ENCODE measurements at places on chromosomes 3 and 15. TPM values are rescaled to one million over a fixed set of nuclear protein-coding genes. Genes with fewer than 3 reads are reported as not detected.

The TMEM41A gene
- 20.3 TPM for polyA plus RNA-seq

The CD276 gene
- polyA plus RNA-seq: 104 TPM

The APOD gene
- 3.7 TPM for polyA plus RNA-seq

The STX19 gene
- not detected for polyA plus RNA-seq

The ZKSCAN7 gene
- polyA plus RNA-seq: 3.1 TPM

The CSK gene
- 11.0 TPM for polyA plus RNA-seq

The CACNA2D3 gene
- polyA plus RNA-seq: 0.39 TPM

The AMIGO3 gene
- 0.25 TPM for polyA plus RNA-seq

DNA sequence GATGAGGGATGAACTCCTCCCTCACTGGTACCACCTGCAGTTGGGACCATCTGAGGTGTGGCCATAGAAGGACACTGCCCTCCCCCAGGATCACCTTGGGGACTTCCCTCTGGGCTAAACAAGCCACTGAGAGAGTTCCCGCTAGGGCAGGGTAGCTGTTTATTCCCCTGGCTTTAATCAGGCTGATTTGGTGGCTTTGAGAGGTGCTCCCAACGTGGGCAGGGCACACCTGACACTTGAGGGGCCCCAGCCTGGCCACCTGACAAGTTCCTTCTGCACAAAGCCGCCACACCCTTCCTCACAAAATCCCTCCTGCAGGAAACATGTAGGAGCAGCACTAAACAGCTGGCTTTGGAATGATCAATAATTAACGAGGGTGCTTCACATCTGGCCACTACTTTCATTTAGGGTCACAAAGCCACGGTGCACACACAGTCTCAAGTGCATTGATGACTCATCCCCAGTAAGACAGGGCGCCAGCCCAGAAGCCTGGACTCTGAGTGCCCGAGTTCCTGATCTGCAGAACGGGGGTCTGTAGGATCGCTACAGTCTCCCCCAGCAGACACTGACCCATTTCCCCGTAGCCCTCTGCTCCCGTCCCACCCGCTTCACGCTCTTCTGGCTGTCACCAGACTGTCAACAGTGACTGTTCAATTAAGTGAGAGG, 75.1 kb downstream of the ATP10A start:
- DNase-seq: peak; percentile 93

- peak; percentile 57 for DNase-seq
These were observed 61.7 kb downstream of the SCN11A start for GRCh38 chr3:38989917-38990510.

- no peak for DNase-seq
These were observed 293.9 kb downstream of the TUSC7 start for GRCh38 chr3:117003501-117003900.

DNA sequence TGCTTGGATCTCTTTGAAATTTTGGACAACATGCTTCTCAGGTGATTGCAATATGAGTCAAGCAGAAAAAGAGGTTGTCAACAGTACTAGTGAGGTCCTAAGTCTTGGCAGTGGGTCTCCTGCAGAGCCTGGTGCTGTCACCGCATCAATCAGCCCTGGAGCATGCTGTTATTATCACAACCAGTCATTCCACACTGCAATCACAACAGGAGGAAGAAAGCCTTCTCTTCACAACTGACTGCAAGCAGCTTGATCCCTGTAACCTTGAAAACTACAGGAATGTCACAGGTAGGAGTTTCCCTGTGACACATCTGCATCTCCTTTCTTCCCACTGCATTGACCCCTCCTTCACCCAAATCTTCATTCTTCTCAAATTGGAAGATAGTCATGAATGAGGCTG, 451.1 kb upstream of the ATP11B start:
- DNase-seq: no peak

GRCh38 chr3:189355481-189356201, 183.9 kb downstream of the TPRG1 start:
- DNase-seq: peak; percentile 70

DNA sequence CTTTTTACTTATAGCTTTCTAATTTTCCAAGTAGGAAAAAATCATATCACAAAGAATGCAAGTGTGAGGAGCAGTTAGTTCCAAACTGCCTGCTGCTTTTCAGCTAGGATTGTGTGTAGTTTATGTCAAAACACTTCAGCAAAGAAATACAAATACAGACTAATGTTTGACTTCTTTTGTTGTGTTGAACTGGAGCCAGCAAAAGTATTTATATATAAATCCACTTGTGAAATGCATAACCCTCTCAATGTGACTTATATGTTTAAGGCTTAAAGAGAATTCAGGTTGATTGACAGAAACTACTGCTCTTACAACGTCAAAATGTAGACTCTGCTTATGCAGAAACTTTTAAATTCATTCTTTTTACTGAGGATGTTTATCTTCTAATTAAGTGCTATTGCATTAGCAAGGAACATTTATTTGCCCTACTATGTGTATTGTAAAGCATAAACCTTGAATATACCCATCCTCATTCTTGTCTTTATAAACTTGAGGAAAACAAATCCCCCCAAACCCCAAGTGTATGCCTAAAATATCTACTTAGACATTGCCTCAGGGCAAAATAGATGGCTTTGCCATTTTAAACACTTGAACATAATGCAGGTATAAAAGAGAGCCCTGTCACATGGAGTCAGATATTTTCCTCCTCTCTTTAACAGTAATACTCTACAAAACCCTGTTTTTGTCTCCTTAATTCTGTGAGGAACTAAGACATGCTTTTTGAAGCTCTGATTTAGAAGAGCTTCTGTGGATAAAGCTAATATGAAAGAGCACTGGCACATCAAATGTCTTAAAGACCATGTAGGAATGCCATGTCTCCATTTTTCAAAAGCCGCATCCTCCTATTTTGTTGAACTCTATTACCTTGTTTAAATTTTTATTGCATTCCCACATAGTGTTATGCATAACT, 302.8 kb upstream of the TBC1D5 start:
- DNase-seq: no peak

- no peak for DNase-seq
These were observed 80.6 kb downstream of the CLASP2 start for GRCh38 chr3:33637482-33637881.

DNA sequence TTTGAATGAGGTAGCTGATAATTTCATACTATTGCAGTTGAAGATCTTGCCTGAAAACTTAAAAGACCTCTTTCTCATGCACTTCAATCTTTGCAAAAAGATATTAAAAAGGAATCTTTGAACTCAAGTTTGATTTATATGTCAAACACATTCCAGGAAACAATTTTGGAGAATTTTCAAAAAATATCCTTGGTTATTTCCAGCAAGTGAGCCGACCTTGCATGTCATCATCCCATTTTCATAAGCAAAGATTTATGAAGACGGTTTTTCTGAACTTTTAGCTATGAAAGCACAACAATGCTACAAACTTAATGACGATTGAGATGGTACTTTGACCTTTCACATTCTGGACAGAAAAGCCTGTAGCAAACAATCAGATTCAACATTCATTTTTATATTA, 95.6 kb downstream of the RFX7 start:
- DNase-seq: no peak

- no peak for DNase-seq
These were observed 202.0 kb downstream of the FNDC3B start for GRCh38 chr3:172241405-172241804.

DNA sequence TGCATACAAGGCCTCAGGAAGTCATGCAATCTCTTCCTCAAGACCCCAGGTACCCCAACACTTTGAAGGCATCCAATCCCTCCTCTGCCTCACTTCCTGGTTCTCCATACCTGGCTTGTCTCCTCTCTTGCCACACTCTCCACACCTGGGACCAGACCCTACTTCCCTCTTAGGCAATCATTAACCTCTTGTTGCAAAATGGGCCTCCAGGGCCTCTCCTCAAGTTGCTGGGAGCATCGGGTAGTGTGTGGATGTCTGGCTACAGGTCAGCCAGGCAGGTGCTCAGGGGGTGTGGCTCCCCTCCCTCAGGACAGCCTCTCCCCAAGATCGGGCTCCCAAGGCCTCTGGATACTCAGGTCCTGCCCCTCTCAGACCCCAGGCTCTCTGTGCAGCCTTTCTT, 8.6 kb downstream of the PLA2G4E start:
- DNase-seq: no peak

- DNase-seq: no peak
These were observed 192.5 kb upstream of the LINGO1 start for GRCh38 chr15:77825252-77825542.

DNA sequence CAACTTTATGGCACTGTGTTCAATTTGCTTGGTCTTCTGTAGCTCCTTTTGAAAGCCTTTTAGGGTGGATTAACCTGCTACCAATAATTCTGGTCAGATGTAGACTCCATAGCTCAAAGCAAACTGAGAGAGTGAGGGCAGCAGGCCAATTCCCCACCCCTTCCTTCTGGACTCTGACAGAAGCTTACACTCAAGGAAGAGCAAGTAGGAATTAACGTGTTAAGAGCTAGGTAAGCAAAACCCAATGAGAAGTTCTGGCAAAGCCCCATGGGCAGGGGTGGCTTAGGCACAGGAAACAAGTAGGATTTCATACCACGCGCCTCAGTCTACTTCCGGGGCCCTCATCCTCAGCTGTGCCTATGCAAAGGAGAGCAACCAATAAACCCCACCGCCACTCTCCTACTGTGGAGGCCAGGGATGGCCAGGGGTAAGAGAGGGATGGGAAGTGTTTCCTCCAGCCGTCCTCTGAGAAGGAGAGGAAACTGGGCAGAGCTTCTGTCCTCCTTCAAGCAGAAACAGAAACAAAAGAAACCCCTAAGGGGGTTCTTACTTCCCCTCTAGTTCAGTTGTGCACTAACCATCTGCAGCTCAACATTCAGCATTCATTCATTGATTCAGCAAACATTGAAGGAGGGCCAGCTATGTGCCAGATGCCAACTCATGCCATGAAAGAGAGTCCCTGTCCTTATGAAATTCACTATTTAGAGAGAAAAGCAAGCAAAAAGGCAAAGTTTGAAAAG, 12.6 kb downstream of the CCR5 start:
- DNase-seq: no peak

- no peak for DNase-seq
These were observed 76.9 kb upstream of the STXBP5L start for GRCh38 chr3:120831066-120831465.

- DNase-seq: no peak
These were observed 267.2 kb downstream of the FAM43A start for GRCh38 chr3:194952841-194953241.

GRCh38 chr3:132756108-132756650, 34.0 kb upstream of the NPHP3 start:
- DNase-seq: no peak

DNA sequence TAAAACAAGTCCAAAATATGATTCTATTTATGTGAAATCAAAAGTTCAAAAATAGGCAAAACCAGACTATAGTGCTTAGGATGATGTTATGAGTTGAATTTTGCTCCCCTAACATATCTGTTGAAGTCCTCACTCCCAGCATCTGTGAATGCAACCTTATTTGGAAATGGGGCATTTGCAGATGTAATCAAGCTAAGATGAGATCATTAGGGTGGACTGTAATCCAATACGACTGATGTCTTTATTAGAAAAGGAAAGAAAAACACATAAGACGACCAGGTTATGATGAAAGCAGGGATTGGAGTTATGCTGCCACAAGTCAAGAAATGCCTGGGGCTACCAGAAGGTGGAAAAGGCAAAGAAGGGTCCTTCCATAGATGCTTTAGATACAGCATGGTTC, 110.5 kb upstream of the CCDC39 start:
- peak; percentile 0 for DNase-seq

GRCh38 chr3:16311960-16312451, 47.0 kb downstream of the OXNAD1 start:
- DNase-seq: peak; percentile 89

DNA sequence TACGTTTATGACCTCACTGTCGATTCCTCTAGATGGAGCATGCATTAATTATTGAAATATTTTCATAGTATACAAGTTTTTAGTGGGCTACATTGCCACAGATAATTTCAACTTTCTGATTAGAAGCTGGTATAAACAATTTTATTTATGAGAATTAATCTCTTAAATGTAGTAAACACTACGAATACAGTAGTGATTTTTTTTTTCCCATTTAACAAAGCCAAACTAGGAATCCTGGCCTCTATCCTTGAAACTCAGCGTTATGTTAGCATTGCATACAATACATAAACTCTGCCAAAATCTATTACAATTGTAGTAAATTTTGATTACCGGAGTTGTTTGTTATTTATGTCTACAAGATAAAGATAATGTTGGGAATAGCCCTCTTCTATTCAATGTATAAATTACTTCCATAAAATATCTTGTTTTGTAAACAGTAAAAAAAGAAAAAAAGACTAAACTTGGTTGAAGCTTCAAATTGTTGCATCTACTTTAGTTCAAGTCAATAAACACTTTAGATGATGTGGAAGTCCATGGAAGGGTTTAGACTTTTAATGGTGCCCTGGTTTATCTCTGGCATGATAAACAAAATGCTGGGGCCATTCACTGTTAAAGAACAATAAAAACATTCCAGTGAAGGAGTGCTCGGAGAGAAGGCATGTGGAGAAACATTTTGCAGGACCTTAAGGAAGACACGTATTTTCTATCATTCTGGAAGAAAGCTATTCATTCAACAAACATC, 77.3 kb upstream of the NR2F2 start:
- DNase-seq: no peak

DNA sequence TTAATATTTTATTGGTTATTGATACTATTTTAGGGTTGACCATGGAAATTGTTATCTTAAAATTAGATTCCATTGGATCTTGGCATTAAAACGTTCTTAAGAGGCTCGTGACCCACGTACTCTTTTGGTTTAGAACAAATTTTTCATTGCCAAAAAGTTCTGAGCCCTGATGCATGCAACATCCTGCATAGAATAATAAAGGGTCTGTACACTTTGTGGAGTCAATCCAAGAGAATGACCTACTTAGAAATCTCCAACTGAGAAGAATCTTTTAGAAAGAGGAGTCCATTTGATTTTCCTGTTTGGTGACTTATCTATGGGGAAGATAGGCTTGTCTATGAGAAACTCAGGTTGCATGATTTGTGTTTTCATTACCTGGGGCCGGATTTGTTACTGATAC, 404.2 kb upstream of the RGMA start:
- no peak for DNase-seq

DNA sequence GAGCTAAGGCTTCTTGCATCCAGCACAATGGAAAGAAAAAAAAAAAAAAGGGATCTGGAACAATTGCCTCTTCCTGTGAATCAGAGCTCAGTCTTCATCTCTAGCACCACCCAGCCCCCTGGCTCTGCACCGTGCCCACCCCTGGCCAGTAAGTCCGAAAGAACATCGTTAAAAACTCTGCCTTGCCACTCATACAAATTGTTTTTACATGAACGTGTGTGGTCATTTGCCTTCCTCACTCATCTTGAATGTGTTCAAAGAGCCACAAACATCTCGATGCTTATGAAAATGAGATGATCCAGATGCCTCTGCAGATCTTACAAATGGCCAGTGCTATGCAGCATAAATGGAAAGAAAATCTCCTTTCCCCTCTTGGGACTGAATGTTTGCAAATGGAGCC, 400.0 kb upstream of the PPP2R3A start:
- DNase-seq: peak; percentile 2

GRCh38 chr3:70861855-70862254, 549.4 kb upstream of the MDFIC2 start:
- peak; percentile 83 for DNase-seq

DNA sequence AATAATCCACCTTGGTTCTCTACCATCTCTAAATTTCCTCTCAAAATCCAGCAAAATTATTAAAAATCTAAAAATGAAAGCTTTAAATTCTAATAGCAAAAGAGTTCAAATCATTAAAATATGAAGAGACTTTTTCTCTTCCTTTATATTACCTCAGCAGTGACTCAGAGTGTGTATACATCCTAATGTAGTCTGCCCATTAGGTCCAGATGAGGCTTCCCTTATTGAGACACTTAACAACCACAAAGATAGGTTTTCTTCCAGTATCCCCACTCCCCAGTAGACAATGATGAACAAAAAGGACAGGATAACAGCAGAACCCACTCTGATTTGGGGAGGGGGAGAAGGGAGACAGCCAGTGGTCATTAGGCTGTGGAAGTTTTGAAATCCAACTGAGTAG, 61.5 kb upstream of the DCBLD2 start:
- DNase-seq: peak; percentile 69

Measured in GM23248 (cell line).